ENCODE measurements at places on chromosomes 1 and 21.
A peak's percentile ranks its signal among the peaks of the same experiment; 100 is the strongest.

DNA sequence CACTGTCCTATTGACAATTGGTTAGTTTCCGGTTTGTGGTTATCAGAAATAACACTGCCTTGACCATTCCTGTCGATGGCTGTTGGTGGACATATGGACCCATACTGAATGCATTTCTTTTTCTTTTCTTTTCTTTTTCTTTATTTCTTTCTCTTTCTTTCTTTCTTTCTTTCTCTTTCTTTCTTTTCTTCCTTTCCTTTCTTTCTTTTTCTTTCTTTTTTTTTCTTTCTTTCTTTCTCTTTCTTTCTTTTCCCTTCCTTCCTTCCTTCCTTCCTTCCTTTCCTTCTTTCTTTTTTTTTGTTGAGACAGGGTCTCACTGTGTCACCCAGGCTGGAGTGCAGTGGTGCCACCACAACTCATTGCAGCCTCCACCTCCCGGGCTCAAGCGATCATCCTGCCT lies 24.4 kb downstream of the RIPPLY3 start:
- DNase-seq, result no peak

- no peak for DNase-seq
Observed at GRCh38 chr1:110424699-110425611, 17.5 kb upstream of the LAMTOR5 start.

GRCh38 chr1:43269627-43270375 lies at the start of gene TMEM125:
TSS of gene TMEM125 (plus strand) at chr1:43269983. CDS start at chr1:43272723, 2,740 bp downstream.
- DNase-seq, result no peak

DNA sequence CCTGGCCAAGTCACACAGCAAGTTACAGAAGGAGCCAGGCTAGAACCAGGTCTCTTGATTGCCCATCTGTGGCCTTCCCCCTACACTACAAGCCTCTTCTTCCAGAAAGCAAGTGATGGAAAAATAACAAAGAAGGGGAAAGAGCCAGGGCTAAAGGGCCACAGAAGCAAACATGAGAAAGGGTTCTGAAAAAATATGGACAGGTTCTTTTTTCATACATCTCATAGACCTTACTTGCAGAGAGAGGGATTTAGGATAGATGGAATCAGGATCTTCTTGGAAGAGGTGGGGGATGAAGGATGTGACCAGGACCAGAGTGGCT lies 3.2 kb downstream of the RHBG start:
- DNase-seq, result no peak

- DNase-seq, result no peak
Observed at GRCh38 chr1:27726173-27727044, 648 bp downstream of the FAM76A start.

GRCh38 chr21:41548781-41549180 lies 40.8 kb upstream of the TMPRSS2 start:
- DNase-seq, result no peak

DNA sequence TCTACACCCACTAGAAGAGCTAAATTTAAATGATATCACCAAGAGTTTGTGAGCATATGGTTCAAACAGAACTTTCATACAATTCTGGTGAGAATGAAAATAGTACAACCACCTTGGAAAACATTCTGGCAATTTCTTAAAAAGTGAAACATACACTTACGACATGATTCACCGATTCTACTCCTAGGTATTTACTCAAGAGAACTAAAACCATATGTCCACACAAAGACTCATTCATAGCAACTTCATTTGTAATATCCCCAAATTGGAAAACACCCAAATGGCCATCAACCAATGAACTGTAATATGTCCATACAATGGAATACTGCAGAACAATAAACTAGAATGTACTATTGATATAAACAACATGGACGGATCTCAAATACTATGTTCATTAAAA lies 51.2 kb upstream of the ADAM30 start:
- DNase-seq, result peak; percentile 64

DNA sequence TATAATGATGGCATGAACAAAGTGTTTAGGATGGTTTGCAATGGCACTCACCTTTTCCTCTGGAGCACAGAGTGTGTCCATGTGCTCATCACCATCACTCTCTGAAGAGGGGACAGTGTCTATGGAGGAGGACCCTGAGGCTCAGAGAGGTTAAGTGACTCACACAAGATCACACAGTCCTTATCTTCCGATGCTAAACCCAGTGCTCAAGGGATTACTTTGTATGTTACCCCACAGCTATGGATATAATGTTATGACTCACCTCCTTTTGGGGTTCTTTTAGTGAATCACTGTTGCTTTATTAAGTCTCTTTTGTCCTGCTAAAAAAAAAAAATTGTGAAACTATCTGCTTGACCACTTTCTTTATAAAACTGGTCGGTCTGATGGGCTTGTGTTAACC lies 67.6 kb downstream of the TENT5C start:
- no peak for DNase-seq

DNA sequence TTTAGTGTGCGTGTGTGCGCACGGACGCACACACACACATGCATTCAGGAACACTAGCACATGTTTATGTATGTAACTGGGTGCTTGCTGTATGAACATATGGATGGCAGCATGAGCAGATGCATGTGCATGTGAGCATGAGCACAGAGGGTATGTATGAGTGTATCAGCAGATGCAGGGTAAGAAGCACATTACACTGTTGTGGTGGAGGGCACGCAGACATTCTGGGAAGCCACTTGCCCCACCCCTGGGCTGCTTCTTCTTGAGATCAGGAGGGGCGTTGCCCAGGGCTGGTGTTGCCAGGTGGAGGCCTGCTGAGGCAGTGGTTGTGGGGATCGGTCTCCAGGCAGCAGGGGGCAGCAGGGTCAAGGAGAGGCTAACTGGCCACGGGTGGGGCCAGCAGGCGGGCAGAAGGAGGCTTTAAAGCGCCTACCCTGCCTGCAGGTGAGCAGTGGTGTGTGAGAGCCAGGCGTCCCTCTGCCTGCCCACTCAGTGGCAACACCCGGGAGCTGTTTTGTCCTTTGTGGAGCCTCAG lies 3.9 kb upstream of the P3R3URF start:
- DNase-seq, result no peak

DNA sequence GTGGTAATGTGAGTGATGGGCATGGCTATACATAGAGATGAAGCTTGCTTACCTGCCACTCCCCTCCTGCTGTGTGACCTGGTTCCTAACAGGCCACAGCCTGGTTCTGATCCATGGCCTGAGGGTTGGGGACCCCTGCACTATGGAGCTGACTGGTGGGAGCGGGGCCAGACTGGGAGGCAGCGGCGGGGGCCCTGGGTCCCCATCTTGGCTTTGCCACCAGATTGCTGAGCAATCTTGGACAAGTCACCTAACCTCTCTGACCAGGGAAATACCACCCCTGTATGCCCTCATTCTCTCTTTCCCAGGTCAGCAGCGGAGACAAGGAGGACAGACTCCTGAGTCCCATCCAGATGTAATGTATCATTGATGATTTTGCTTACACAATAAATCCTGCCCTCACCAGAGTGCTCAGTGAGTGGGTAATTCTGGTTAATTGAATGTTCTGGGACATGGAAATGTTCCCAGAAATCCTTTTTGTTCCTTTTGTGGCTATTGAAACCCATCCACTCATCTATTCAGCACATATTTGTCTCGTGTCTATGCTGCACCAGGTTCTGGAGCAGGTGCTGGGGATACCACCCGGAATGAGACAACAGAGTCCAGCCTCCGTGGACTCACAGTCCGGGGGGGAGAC lies 4.1 kb upstream of the ARHGEF10L start:
- no peak for DNase-seq

GRCh38 chr1:74818661-74819456 lies 85.9 kb downstream of the TYW3 start:
- no peak for DNase-seq

DNA sequence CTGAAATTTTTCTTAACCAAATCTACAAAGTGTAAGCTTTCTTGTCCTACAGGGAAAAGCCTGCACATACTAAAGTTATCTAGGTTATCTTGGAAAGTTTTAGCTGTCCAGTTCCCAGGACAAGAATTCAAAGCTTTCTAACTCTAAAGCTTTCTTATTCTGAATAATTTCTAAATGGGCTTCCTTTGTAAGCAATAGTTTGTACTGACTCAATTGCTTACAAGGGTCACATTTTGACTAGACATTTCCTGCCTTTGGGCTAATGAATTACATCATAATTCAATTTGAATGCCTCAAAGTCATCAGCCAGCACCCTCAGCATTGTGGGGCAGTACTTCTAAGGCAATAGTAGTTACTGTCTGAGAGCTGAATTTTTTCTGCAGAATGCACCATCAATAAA lies 223.0 kb downstream of the LTN1 start:
- no peak for DNase-seq

- DNase-seq, result no peak
Observed at GRCh38 chr1:166283190-166283589, 116.4 kb upstream of the FAM78B start.

- no peak for DNase-seq
Observed at GRCh38 chr1:213268221-213268620, 217.2 kb downstream of the RPS6KC1 start.

DNA sequence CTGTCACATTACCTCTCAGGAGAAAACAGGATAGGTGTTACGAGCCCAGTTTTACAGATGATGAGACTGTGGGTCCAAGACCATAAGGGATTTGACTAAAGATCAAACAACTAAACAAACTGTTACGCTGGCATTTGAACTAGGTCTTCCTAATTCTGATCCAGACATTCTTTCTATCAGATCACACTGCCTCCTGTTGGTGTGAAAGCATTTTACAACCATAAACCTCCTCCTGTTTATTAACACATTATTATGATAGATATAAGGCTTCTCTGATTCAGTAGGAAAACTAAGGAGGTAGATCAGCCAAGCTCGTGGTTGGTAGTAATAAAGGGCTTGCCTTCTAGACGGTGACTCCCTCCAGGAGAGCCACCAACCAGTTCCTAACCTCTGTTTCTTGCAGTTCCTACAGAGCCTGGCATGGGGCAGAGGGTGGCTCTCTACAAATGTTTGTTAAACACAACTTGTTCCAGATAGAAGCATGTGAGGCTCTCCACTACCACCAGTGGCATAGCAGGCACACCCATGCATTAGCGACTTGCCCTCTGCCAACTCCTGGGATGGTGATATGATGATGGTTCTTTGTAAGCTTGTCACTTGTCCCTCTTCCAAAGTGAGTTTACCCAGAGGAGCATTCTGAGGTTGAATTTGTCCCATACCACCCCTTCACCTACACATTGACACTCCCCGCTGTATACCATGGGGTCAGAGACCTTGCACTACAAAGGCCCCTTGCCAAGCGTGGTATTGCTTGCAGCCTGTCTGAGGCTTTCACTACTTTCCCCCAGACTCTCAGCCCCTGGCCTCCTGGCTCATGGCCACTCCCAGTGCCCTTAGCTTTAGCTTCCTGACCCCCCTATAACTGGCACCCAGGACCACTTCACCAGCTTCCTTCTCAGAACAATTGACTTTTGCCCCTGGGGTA lies 96.4 kb upstream of the HOOK1 start:
- DNase-seq, result no peak

DNA sequence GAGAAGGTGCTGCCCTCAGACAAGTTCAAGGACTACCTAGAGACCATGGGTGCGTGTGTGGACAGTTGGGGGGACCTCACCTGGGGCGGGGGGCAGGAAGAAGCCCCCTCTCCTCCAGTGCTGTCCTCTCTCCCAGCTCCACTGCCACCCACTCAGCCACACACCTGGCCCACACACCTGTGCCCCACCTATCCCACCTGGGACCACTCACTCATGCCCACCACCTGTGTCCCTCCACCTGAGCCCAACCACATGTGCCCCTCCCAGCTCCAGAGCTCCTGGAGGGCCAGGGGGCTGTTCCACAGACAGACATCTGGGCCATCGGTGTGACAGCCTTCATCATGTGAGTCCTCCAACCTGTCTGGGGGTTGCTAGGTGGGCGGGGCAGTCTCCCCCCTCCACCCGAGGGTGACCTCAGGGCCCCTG lies 29.0 kb downstream of the TRIM11 start:
- no peak for DNase-seq

- DNase-seq, result no peak
Observed at GRCh38 chr21:28775071-28775470, 217.6 kb downstream of the LTN1 start.

- DNase-seq, result no peak
Observed at GRCh38 chr1:227428803-227429202, 110.5 kb upstream of the CDC42BPA start.

Data from GM04503 (cell line).